ENCODE measurements at places on chromosomes 12 and 14.

DNA sequence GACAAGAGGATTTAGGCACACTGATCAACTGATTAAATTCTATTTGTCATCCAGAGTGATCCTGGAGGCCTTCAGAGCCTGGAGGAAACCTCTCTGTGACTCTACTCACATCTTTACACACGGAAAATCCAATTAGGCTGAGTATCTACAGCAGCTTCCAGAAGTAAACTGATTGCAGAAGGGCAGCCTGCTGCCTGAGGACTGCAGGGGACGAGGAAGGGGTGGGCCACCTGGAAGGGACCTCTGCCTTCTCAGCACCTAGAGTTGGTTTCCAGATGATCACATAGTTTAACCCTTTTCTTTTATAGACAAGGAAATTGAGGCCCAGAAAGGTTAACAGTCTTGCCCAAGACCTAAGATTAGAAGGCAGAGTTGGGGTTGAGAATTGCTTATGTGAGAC, 206.1 kb downstream of the DAD1 start:
- no peak for DNase-seq

- no peak for DNase-seq
Observed at GRCh38 chr12:45601888-45602287, 127.6 kb upstream of the ARID2 start.

DNA sequence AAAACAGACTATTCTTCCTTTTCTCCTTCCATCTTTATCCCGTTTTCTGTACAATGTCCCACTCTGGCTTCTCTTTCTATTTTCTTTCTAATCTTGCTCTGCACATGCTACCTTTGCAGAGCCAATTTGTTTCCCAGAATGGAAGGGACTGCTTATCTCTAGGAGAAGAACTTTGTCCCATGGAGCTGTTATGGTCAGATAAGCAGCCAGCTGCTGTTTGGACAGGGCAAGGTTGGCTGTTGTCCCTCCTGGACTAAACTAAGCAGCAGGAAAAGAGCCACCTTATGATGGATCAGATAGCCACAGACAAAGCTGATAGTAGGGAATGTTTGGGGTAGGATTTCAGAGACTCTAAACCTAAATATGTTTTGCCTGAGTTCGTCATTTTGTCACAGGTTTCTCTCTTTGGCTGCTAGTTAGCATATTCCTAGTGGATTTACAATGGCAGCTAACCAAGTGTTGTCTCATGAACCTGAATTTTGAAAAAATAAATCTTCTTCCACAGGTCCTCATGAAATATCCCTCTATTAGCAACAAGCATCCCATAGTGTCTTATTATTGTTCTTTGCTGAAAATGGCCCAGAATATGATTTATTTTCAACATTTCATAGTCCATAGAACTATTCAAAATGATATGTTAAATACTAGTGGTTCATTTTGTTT, 262.8 kb downstream of the SLC16A7 start:
- DNase-seq: no peak

DNA sequence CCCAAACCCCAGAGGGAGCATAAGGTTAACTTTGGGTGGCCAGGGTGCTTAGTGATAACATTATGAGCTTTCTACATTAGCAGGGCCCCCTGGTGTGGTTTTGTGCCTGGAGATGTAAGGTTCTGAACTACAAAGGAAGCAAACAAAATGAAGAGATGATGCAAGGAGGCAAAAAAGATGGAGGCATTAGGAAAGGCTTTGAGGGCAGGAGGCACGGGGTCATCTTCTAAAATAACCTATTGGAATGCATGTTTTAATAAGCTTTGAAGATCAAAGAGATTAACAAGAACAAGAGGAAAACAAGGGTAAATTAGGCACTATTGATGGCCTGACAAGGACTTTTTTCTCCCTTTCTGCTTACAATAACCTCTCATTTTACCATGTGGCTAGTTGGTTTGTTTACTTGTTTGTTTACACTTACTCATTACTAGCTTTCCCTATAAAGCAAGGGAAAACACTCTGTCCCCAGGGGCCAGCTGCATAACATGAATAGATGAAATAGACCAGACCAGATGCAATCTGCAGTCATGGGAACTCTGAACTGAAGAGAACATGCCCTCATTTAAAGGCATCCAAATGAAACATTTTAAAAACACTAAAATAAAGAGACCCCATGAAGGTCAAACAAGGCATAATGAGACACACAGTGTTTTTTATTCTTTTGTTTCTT, 390.3 kb downstream of the DIO2 start:
- no peak for DNase-seq

- no peak for DNase-seq
Observed at GRCh38 chr12:76531056-76531455, 28.5 kb downstream of the OSBPL8 start.

DNA sequence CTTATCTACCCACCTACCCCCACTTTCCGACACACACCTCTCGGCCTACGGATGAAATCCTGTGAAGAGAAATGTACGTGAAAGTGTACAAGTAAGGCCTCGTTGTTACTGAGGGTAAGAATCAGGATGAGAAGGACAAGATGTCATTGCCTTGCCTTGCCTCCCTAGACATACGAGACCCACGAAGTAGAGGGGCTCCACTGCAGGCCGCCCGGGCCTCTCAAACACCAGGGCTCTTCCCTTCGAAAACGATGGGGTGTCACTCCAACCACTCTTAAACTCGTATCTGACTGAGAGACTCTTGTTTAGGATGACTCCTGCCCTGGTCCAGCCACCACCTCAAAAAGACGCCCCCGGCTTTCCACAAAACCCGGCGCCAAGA, 498 bp downstream of the RACGAP1 start:
- DNase-seq: no peak

DNA sequence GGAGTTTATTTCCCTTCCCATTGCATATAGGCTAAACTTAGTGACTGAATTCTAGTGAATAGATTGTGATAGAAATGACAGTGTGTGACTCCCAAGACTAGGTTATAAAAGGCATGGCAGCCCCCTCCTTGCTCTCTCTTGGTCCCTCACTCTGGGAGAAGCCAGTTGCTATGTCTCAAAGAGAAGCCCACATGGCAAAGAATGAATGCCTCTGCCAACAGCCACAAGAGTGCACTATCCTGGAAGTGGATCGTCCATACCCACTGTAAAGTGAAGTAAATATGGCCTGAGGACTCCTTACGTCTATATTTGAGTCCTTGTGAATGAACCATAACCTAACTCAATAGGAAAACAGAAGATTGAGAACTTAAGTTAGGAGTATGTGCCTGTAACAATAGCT, 35.4 kb upstream of the HMGA2 start:
- DNase-seq: no peak

GRCh38 chr12:45775964-45776363, 46.5 kb downstream of the ARID2 start:
- DNase-seq: no peak

DNA sequence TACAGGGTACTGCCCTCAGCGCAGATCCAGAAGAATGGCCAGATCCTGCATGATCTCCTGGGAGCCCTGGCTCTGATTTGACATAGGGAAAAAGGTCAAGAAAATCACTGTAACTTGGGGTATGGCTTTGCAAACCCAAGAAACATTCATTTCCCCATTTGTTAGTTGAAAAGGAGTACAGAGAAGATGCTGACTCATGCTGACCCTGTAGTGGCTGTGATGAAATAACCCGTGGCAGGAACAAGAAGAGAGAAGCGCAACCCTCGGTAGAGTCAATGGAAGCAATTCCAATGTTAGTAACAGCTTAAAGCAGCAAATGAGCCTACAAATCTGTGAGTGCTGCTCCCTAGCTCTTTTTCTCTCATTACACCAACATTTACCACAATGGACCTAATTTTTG, 281.6 kb upstream of the NPAS3 start:
- DNase-seq: no peak

- no peak for DNase-seq
Observed at GRCh38 chr14:59189091-59189785, 771 bp downstream of the DAAM1 start.

Data from epithelial cell of prostate (primary cell).